Activated T-cell treated with anti-CD3 and anti-CD28 coated beads, Interleukin-2, amount 50 U/mL, for 72 hours (primary cell): ENCODE measurements at places on chromosomes 7 and 10. TPM values are rescaled to one million over a fixed set of nuclear protein-coding genes. Genes with fewer than 3 reads are reported as not detected.
A peak's percentile ranks its signal among the peaks of the same experiment; 100 is the strongest.

- no peak overlapping the region for H3K27ac ChIP-seq
- no peaks in the 10 kb centered on the region for H3K4me1 ChIP-seq
- H3K27me3 ChIP-seq, result no peaks in the 10 kb centered on the region
- H3K36me3 ChIP-seq, result no peaks in the 10 kb centered on the region
- H3K4me3 ChIP-seq, result no peak overlapping the region
Measured at GRCh38 chr10:88361995-88362807, 220.9 kb downstream of the RNLS start.

DNA sequence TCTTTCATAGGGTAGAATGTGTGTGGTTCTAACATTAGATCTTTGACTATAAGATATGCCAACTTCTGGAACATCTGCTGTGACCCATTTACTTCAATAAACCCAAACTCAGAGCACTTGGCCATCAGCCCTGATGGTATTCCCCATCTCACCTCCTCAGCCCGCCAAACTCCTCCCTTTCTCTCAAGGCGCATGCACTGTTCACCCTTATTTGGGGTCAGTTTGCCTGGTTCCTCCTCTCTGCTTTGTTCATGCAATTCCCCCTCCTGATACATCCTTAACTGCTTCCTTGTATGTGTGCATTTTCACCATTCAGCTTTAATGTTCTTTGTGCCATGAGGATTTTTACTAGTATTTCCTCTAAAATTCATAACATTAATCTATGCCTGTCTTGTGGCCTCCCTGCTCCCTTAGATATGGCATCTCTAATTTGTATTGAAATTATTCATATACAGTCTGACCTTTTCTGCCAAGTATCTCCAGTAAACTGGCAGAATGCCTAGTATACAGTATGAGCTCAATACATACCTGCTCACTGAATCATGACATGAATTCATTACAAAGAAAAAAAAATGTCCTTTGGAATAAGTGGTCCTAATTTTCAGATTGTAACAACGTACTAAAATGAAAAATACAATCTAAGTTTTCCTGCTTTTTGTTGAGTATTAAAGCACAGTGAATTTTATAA is 336.8 kb upstream of the IGFBP3 start:
- no peak overlapping the region for H3K27ac ChIP-seq
- H3K36me3 ChIP-seq, result peaks cover 7% of the 10 kb centered on the region
- no peaks in the 10 kb centered on the region for H3K27me3 ChIP-seq
- H3K4me3 ChIP-seq, result no peak overlapping the region
- no peaks in the 10 kb centered on the region for H3K4me1 ChIP-seq

DNA sequence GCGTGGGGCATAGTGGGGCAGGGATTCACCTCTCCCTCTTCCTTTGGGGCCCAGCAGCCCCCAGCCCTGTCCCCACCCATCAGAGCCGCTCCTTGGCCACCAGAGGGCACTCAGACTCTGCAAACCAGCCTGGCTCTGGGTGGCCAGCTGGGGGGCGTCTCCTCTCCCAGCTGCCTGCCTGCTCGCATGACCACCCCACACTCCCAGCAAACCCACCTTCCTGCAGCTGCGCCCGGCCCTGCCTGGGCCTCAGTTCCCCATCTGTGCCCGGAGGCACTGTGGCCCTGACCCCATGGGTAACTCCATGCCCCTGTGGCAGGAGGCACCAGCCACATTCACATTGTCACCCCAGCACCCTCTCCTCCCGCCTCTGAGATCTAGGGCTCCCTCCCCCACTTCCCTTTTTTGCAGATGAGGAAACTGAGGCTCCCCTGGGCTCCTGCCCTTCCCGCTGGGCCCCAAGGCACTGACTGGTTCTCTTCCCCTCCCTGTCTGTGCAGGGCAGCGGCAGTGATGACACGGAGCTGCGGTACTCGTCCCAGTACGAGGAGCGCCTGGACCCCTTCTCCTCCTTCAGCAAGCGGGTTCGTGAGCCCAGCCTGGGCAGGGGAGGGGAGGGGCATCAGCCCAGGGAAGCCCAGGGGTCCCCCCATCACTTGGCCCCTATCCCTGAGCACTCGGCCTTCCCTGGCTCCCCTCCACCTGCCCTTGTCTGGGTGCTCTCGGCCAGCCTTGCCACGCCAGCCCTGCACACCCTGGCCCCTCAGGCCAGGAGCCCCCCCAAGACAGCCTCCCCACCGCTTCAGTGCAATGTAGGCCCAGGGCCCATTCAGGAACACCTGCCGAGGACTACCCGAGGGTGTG is 6.9 kb upstream of the SH2B2 start:
- peaks cover 15% of the 10 kb centered on the region for H3K4me1 ChIP-seq
- no peak overlapping the region for H3K4me3 ChIP-seq
- peak; percentile 66 for DNase-seq
- no peak overlapping the region for H3K27ac ChIP-seq
- H3K27me3 ChIP-seq, result peaks cover 3% of the 10 kb centered on the region
- H3K36me3 ChIP-seq, result no peaks in the 10 kb centered on the region

The HMX3 gene
- total RNA-seq, result 2.0 TPM

- peaks cover 14% of the 10 kb centered on the region for H3K27me3 ChIP-seq
- H3K27ac ChIP-seq, result no peak overlapping the region
- H3K36me3 ChIP-seq, result no peaks in the 10 kb centered on the region
- peaks cover 9% of the 10 kb centered on the region for H3K4me1 ChIP-seq
- no peak for DNase-seq
- H3K4me3 ChIP-seq, result no peak overlapping the region
Measured at GRCh38 chr7:140537750-140538482, 58.6 kb upstream of the MKRN1 start.

The TLX1 gene
- not detected for total RNA-seq

The PPA1 gene
- 274 TPM for total RNA-seq
